ENCODE measurements at places on chromosomes 2 and 18.

GRCh38 chr2:46923041-46923528 lies 7.5 kb upstream of the MCFD2 start:
- DNase-seq: no peak

DNA sequence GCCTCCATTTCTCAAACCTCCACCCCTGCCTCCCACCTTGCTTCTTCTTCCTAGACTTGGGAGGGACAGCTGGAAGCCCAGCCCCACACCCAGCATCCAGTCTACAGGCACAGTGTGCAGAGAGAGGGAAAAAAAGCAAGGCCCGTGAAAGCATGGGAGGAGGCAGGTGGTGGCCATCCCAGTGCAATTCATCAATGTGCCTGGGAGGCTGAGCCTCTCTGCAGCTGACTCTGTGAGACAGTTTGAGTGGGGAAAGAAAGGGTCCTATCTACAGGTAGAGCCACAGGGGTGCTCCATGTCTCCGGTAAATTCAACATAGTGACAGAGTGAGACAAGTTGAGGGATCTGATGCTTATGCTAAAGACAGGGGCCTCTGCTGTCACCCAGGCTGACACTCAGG lies 340.6 kb downstream of the DYSF start:
- DNase-seq: no peak

GRCh38 chr18:48834413-48835031 lies 116.2 kb downstream of the SMAD7 start:
- peak; percentile 77 for DNase-seq

- no peak for DNase-seq
Observed at GRCh38 chr2:157261199-157261782, 3.8 kb downstream of the GALNT5 start.

DNA sequence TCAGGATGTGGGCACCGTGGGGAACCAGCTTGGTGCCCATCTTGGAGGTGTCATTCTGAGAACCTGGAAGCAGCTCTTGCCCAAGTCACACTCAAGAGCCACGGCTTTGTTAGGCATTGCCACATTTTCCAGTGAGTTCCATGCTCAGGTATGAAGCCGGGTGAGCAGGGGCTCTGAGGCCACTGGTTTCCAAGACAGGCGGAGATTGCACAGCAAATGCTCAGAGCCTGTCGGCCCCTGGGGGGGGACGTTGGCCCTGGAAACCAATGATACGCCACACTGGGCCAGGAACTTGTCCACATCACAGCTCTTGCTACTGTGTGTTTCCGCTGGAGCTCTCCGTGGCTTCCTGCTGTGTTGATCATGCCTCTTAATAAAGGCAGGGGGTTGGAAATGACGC lies 52.5 kb upstream of the SALL3 start:
- peak; percentile 45 for DNase-seq

DNA sequence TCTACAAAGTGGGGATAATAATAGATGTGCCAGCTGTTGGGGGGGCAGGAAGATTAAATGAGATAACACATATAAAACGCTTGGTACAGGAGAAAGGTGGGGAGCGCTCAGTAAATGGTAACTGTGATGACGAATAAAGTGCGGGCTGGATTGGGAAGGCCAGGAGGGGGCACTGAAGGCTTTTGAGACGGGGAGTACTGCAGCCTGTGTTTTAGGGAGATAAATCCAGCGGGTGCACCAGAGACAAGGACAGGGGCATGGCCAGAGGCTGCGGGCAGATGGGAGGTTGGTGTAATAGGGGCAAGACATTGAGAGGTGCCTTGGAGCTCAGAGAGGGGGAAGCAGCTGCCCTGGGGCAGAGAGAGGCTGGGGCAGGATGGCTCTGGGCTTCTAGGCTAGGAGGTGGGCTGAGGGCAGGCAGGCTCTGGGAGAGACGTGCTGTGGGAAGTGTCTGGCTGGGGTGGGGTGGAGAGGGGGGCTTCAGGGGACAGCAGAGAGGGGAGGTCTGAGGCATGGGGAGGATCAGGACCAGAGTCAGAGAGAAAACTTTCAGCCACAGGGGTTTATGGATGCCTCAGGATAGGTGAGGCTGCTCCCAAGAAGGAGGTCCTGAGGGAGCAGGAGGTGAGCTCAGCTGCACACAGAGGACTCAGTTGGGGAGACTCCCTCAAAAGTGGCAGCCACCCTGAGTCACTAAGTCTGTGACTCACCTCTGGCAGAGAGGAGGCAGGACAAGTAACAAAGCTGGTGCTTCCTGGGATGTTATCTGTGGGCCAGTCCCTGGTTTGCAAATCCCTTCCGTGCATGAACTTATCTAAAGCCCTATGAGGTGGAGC lies 18.8 kb downstream of the TEX44 start:
- DNase-seq: no peak

DNA sequence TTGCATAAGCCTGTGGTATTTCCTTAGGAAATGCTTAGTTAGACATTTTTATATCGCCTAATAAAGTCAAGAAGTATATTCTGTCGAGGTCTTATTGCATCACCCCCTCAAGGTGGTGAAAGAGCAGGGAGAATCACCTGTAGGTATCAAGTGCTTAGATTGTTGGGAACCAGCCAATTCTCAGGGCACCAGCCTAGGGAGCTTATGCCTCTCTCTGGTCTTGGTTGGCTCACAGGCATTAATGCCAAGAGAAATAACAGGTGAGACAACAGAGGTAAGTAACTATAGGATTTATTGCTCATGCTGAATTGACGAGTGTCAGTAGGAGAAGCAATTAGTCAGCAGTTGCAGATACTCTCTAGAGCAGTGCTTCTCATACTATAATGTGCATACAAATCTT lies 663.3 kb upstream of the ZNF804A start:
- DNase-seq: no peak

GRCh38 chr2:127698553-127699355 lies 2.5 kb upstream of the SFT2D3 start:
- DNase-seq: no peak

DNA sequence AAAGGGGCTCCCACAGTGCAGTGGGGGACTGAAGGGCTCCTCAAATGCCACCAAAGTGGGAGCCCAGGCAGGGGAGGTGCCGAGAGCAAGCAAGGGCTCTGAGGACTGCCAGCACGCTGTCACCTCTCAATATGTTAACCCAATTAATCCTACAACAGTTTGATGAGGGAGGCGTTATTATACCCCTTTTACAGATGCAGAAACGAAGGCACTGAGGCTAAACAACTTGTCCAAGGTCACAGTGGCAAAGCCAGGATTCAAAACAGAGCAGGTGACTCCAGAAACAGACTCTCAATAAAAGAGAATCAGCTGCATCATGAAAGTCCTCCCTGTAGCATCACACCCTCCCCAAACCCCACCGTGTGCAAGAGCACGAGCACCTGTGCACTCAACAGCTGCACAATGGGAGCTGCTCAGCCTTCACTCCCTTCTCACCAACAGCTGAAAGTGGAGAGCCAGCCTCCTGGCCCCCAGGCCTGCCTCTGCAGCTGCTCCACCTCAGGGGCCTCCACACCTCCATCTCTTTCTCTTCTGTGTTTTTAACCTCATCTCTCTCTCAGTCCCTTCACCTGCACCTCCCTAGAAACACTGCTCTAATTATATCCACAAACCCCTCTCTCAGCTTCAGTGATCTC lies 8.1 kb downstream of the NPC1 start:
- no peak for DNase-seq

DNA sequence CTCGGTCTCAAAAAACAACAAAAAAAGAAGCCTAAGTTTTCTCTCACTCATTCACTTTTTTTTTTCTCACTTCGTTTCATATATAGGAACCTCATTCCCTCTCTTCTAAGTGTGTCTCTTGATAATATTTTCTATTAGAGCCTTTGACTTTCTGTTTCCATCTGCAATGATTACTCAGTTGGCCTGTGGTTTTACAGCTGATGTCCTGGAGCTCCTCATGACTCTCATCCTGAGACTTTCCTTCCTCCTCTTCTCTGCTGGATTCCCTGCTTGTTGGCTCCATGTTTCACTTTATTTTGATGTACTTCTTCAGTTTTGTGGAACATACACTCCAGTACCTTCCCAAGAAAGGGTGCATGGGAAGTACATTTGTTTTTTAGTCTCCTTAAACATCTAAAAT lies 154.2 kb upstream of the GATA6 start:
- no peak for DNase-seq

GRCh38 chr2:132646540-132647108 lies 23.4 kb downstream of the LYPD1 start:
- DNase-seq: no peak

GRCh38 chr2:216431531-216431856 lies 19.2 kb downstream of the SMARCAL1 start:
- DNase-seq: no peak

- no peak for DNase-seq
Observed at GRCh38 chr2:201432621-201433393, 18.5 kb downstream of the TRAK2 start.

DNA sequence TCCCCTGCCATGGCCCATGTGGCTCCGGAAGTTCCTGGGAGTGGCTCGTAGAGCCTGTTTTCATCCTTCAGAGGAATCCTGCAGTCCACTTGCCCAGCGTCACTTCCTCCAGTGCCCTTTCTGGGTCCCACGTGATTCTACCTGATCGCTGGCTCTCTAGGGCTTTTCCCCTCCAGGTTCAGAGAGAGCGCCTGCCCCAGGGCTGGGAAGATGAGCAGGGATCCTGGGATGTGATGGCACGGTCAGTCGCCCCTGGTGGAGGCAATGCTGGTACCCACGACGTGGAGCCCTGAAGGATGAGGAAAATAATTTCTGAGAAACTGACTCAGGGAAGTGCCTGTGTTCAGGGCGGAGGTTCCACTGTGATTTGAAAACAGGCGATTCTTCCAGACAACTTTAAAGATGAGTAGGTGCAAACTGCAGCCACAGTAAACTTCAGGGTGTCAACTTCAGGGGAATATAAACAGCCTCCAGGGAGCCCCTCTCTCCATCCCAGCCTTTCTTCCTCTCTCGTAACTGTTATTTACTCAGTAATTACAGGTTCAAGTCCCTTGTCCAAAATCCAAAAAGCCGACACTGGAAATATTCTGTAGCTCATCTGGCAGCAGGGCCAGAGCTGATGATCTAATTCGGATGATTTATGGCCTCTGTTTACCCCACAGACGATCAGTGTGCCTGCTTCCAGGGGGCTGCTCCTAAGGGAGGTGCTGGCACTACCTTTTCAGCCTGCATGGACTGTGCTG lies 105.9 kb downstream of the AGAP1 start:
- no peak for DNase-seq

DNA sequence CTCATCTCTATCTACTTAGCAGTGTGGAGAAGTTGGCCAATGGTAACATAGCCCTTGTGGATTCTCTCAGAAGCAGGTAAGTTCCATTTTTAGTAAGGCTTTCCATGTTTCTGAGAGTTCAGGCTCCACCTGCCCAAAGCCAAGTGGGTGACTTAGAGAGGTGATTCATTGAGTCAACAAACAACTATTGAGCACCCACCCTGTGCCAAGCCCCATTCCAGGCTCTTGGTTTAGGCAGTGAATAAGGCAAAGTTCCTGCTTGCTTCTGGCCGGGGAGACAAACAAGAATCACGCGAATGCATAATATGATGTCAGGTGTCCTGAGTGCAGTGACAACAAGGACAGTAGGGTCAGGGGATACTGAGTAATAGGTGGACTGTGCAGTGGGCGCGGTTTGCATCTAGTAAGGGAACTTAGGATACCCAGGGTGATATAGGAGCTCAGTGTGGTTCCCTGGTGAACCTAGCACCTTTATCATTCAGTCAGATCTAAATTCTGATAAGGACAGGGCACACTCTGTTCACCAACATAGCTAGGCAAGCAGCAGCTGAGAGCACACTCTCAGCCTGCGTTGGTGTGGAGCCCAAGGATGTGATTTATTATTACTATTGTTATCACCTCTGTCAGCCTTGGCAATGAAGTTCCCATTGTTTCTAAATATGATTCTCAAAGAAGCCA lies 31.7 kb upstream of the KCTD1 start:
- no peak for DNase-seq

GRCh38 chr2:191846515-191847476 lies at the start of gene CAVIN2:
Gene CAVIN2, minus strand, starts transcription at chr2:191847088. Its CDS starts 163 bp downstream, at chr2:191846925.
- DNase-seq: no peak

- no peak for DNase-seq
Observed at GRCh38 chr18:28398471-28398870, 221.5 kb upstream of the CDH2 start.

DNA sequence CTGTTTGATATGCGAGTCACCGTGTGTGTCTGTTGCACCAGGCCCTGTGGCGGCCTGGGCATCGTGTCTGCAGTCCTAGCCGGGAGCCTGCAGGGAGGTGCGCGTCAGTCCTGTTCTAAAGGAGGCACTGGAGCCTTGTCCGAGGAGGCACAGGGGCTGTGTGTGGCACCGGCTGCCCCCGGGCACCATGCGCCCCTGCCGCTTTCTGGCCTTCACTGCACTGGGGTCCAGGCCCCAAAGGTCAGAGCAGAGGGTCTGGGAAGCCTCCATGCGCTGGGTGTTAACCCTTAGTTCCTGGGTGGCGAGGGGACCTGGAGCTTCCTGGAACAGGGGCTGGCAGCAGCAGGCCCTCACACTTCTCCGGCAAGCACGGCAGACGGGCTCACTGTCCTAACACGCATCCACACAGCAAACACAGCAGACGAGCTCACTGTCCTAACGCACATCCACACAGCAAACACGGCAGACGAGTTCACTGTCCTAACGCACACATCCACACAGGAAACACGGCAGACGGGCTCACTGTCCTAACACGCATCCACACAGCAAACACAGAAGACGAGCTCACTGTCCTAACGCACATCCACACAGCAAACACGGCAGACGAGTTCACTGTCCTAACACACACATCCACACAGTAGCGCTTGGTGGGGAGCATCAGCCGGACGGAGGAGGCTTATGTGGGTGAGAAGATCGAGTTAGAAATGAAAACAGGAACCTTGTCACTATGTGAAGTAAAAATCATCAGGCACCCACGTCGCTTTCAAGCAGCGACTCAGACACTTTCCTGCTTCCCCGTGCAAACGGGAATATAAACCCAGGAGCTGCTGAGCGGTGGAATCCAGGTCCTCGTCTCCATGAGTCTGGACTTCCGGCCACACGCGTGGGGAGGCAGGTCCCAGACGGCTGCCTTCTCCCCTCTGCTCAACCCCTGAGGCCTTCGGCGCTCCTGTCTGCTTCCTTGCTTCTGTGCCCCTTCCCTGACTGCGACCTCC lies 65.3 kb downstream of the TPO start:
- peak; percentile 47 for DNase-seq

GRCh38 chr2:44267796-44268648 lies 7.3 kb upstream of the SLC3A1 start:
- no peak for DNase-seq

GRCh38 chr2:240509667-240510512 lies 47.9 kb downstream of the ANKMY1 start:
- DNase-seq: peak; percentile 48
